H9 (cell line): ENCODE measurements at places on chromosomes 6 and 20.

- DNase-seq = peak; percentile 21
Measured at GRCh38 chr6:33980176-33981175, 165.4 kb downstream of the GRM4 start.

- DNase-seq = no peak
Measured at GRCh38 chr6:148925701-148926100, 178.9 kb downstream of the UST start.

- no peak for DNase-seq
Measured at GRCh38 chr6:27882624-27883023, 29.6 kb downstream of the OR2B2 start.

DNA sequence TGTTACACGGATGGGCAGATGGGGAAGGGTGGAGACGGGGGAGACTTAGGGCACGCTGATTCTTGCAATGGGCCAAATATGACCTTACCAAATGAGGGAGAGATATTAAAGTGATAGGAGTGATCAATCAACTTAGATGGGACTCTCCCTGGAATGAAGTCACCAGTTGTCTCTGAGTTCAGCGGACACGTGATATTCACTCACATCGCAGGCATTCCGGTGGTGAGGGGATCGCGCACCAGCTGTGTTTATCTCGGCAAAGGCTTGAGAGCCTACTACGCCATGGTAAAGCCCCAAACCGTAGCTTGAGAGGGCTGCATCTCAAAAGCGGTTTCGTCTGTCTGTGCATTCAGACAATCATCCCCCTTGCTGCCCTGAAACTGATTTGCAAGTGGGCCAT lies 5.5 kb downstream of the BMP7 start:
- no peak for DNase-seq

GRCh38 chr6:41073203-41073967 lies 611 bp downstream of the NFYA start:
- peak; percentile 87 for DNase-seq
